ENCODE measurements at places on chromosomes 11 and 22.
A peak's percentile ranks its signal among the peaks of the same experiment; 100 is the strongest.

GRCh38 chr11:8794677-8795103, 112.1 kb downstream of the RPL27A start:
- DNase-seq, result peak; percentile 19

DNA sequence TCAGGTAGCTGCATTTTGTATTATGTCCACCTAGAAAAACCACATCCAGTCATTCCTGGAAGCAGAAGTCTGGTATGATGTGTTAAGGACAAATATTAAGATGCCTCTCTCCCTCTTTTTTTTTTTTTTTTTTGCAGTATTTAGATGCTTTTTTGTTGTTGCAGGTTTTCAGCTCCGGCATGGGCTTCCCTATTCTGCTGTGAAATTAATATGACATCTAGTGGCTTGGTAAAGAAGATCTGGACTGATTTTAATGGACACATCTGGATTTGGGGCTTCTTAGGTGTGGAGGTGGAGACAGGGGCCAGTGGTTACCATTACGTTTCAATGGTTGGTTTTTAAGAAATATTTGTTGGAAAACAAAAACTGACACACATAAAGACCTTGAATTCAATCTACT, 47.5 kb upstream of the RASSF10 start:
- no peak for DNase-seq

DNA sequence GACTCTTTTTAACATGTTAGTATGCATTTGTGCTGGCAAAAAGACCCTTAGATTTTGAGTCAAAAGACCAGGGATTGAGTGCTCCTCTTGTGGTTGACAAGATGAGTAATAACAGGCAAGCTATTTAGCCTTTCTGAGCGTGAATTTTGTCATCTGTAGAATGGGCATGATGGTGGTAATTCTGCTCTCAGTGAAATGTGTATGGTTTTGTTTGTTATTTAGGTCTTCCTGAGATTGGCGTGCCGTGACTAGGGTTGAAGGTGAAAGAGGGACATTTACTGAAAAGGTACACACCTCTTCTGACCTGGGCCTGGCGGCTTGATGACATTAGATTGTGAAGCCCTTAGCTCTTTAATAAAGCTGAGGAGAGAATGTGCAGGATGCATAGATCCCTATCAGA, 8.4 kb upstream of the CEP295 start:
- no peak for DNase-seq

GRCh38 chr11:82753921-82754320, 20.3 kb upstream of the FAM181B start:
- DNase-seq, result no peak

All from HAP-1 (cell line).